ENCODE measurements at places on chromosomes 4 and X.

DNA sequence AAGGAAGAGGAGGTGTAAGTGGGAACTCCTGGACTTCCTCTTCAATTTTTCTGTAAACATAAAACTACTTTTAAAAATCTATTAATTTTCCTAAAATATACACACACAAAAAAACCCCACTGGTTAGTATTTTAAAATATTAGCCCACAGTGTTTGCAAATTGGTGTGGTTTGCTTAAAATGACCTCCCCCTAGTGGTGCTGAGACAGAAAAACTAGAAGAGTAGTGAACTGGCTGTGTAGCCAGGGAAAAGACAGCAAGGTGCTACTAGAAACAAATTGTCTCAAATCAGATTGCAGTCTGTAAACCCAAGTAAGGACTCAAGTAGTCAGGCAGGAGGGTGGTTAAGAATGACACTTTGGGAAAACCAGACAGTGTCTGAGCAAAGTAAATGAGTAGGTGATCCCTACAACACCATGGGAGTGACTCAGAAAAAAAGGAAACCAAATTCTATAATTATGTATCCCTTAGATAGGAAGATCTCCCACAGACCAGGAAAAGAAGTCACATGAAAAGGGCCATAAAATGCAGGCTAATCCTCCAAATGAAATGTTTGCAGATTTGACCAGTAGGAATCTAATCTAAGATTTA is 26.0 kb downstream of the AMTN start:
- DNase-seq: no peak

DNA sequence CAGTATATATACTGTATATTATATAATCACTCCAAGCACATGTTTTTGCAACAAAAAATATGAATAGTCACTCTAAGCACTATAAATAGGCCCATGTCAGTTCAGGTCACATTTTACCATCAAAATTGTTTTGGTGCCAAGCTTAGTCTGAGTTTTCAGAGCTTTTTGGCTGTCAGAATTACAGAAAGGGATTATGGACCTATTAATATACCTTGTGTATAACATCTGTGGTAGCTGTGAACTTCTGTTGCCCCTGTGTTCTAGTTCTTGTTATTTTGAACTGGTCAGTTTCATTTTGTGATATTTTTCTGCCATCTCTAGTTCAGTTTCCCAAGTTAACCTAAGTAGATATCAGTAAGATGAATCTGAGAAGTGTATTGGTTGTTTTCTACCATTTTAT is 22.9 kb downstream of the EXOC1 start:
- no peak for DNase-seq

DNA sequence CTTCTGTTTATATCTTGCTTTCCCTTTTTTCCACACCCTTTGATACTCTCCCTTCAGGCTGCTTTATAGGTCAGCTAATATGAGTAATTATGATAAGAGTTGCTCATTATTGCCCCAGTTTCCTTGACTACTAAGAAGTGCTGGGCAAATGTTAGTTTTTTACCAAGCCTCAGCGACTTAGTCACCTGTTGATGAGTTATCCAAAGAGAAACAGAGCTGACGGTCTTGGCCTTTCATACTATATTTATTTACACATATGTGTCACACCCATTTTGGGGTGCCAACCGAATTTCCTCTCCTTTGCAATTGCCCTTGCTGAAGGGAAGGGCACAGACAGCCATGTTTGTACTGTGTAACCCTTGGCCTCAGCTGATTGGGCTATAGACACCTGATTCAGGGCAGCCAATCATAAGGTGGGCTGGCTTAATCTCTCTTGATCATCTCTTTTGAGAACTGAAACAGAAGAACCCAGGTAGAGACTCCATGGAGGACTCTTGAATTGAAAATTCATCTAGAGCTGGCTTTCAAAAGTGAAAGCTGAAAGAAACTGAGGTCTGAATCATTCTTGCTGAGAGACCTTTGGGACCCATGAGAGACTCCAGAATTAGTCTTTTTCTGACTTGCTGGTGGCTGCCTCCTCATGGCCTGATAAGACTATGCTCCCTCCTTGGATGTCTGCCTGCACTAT is 111.7 kb upstream of the RPS6KA3 start:
- peak; percentile 65 for DNase-seq

DNA sequence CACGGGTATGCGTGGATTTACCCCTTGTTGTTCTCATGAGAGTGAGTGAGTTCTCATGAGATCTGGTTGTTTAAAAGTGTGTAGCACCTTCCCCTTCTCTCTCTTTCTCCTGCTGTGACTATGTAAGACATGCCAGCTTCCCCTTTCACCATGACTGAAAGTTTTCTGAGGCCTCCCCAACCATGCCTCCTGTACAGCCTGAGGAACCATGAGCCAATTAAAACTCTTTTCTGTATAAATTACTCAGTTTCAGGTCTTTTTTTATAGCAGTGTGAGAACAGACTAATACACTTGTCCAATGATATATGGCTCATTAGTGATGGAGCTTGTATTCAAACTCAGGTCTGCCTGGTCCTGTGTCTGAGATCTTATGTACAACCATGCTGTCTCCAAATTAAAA is 28.5 kb upstream of the RTL3 start:
- DNase-seq: no peak

DNA sequence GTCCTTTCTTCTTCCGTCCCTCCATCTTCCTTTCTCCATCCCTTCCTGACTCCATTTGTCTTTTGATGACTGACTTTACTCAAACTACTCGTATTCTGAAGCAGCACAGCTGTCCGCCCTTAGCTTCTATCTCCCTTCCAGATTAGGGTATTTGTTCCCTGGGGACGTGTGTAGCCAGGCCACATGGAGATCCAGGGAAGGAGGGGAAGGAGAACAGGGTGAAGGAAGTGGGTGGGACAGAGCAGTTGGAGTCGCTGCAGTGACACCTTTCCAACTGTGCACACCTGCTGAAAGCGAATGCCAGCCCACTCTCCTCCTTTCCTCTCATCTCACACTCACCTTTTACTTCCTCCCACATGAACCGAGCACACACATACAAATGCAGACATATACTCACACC is 323.8 kb downstream of the DCTD start:
- no peak for DNase-seq

DNA sequence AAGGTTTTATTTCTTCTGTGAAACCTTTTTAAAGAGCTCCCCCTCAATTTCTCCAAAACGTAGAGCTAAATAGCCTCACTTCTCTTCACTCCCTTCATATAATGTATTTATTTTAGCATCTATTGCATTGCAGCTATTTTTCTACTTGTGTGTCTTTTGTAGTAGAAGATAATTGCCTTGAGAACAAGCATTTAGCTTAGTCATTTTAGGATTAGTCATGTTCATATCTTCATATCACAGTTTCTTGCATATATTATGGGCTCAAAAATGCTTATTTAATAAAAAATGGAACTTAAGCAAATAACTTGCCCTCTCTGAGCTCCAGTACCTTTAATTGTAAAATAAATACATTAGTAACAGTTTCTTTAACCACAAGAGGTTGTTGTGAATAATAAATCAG is 72.1 kb upstream of the SPANXC start:
- DNase-seq: no peak

GRCh38 chrX:118182681-118183080 is 66.1 kb upstream of the KLHL13 start:
- DNase-seq: no peak

DNA sequence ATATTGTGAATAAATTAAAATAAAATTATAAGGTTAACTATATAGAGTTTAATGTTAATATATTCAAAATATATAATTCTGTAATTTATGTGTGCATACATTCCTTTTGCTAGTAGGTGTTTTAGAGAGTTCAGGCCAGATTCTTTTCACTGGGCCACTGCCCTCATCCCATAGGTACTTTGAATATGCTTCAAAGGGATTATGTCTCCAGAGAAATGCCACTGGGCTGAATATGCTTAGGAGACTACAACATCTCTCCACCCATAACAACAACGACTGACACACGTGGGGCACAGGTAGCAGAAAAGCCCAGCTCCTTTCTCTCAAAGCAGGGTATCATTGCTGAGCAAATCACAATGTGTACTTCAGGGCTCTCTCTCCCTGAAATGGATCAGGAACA is 290.9 kb upstream of the TACR3 start:
- no peak for DNase-seq

- DNase-seq: no peak
Observed at GRCh38 chr4:70979445-70980008, 13.9 kb upstream of the DCK start.

DNA sequence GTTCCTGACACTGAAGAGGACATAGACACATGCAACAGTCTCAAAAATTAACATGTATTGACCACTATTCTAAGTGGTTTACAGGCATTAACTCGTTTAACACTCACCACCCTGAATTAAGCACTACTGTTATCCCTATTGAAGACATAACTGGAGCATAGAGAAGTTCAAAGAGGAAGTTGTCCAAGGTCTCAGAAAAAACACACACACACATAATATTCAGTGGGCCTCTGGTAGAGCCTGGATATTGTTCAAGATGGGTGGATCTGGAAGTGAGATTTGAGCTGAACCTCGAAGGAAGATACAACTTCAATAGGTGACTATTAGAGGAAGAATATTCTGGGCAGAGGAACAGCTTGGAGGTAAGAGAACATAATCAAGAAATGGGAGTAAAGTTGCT is 334.9 kb downstream of the HNRNPD start:
- no peak for DNase-seq

DNA sequence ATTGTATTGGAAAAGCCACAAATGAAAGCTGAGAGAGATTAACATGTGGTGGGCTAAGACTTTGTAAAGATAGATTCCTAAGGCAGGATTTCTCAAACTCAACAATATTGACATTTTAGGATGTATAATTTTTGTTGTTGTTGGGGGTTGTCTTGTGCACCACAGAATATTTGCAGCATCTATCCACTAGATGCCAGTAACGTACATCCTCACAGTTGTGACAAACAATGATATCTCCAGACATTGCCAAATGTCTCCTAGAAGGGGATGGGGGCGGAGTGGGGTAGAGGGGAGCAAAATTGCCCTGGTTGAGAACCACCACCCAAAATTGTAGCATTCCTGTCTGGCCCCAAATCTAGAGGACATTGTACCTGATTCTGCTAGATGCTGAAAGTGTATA is 14.7 kb upstream of the CBR4 start:
- peak; percentile 10 for DNase-seq

DNA sequence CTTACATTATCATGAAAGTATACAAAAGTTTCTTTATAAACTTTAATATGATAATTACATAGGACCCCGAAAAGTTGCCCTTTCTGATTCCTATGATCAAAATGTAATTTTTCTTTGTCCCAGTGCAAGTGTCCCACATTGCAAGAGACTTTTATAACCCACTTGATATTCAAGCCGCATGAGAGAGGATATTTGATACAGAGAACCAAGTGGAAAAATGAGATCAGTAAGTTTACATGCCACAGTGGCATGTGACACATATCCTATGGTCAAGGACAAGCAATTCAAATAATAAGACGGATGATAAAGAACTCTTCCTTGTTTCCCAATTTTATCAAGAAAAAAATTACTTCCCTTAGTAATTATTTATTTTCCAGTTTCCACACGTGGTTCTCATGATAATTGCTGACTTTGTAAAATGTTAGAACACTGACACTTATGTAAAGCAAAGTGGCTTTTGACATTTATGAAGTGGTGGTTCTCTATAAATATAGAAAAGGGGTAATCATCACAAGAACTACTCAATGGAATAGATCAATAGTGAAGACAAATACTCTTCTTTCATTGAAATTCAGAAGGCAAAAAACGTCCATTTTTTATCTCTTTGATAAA is 273.7 kb upstream of the NOCT start:
- no peak for DNase-seq

- no peak for DNase-seq
Observed at GRCh38 chr4:124123181-124123580, 589.4 kb downstream of the ANKRD50 start.

- DNase-seq: no peak
Observed at GRCh38 chr4:14620567-14621141, 381.6 kb upstream of the CPEB2 start.

GRCh38 chr4:89338206-89338605 is 30.6 kb upstream of the GPRIN3 start:
- no peak for DNase-seq

- DNase-seq: no peak
Observed at GRCh38 chrX:129981752-129982299, 609 bp upstream of the BCORL1 start.

DNA sequence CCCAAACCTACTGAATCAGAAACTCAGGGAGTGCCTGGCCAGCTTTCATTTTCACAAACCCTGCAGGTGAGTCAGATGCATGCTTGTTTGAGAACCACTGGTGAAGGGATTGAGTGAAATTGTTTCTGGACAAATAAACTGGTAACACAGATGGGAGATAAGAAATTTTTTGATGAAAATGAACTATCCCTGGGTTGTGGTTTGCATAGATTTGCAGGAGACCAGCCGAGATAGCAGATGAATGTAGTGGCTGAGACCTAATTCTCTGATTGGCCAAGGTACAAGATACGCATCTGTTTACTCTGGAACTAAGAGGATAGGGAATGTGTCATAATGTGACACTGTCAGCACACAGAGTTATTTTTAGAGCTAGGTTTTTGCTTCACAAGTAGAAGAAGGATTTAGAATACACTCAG is 117.8 kb upstream of the NOCT start:
- DNase-seq: peak; percentile 83

- DNase-seq: no peak
Observed at GRCh38 chrX:44904542-44905115, 31.6 kb downstream of the KDM6A start.

DNA sequence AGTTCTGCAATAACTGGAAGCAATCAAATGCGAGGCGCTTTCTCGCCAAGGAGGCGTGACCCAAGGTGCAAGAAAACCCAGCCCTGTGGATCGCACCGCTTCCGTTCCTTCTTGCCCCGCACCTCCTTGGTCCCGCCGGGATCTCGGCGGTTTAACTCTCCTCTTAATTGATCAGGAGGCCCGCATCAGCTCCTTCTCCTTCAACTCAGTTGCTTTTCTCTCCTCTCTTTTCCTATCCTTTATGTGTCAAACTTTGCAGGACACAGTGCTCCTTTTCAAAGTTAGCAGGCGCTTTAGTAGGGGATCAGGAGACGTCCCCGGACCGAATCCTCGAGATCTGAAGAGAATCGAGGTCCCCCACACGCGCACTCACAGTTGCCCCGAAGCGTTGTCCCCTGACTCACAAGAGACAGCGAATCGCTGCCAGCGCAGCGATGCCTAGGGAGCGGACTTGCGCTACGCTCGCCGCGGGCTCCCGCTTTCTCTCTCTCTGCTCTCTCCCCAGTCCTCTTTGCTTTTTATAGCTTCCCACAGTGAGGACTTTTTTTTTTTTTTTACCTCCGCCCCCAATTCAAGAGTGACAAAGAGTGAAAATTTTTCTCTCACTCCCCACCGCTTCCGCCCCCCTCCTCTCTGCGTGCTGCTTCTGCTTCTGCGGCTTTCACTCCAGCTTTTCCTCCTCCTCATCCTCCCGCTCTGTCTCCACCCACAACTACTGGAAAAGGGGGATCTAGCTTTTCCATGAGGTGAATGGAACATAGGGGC is at the start of gene DKK2:
TSS of gene DKK2 (minus strand) at position 495 of the 765 bp plus-strand sequence. CDS start 722 bp downstream, outside the sequence.
- no peak for DNase-seq
